MG63 (cell line): ENCODE measurements at places on chromosomes 6 and 20.

GRCh38 chr6:149984773-149985172 is 21.0 kb downstream of the ULBP1 start:
- DNase-seq: no peak

DNA sequence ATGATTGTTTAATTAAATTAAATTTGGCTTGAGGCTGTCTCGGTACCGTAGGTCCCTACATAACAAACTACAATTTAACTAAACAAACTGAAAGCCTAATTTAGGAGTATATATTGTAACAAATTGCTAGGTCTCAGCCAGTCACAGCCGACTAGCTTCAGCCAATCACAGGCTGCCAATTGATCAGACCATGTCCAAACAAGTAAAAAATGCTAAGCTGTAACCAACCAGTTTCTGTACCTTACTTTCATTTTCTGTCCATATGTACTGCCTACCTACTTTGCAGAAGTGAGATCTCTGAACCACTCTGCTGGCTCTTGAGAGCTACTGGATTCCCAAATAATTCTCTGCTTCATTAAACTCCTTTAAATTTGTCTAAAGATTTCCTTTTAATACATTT is 648.0 kb upstream of the GJE1 start:
- DNase-seq: peak; percentile 68

- DNase-seq: peak; percentile 28
Measured at GRCh38 chr6:165889636-165890403, 226.8 kb upstream of the PDE10A start.

DNA sequence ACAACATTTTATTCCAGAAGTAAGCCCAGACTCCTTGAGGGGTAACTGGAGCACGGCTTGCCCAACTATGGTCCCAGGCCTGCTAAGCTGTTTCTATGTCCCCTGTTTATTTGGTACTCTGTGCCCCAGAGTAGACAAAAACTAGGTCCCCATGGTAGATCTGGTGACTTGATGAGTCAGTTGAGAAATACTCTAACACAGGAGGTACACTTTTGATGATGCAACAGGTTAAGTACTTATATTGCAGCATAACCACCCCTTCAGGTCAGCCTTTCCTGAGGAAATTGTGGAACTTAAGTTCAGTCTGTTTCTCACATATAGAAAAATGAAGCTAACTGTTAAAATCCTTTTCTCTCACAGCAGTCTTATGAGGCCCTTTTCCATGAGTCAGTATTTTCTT is 19.6 kb downstream of the TTPAL start:
- no peak for DNase-seq

GRCh38 chr6:17503051-17503450 is 97.1 kb upstream of the FAM8A1 start:
- no peak for DNase-seq

DNA sequence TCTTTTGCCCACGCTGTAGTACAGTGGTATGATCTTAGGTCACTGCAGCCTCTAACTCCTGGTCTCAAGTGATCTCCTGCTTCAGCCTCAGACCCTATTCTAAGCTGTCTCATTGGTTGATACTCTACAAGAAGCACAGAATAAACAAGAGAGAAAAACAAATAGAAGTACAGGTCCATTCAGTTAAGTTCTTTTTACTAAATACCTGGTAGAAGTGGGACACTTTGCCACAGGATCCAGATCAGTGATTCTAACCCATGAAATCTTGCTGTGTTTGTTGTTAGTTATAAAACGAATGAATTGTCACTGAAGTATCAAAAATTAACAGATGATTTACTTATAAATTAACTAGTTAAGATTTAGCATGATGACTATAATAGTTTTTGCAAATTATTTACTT is 76.7 kb downstream of the SCAND1 start:
- DNase-seq: no peak

- DNase-seq: no peak
Measured at GRCh38 chr6:9620263-9620662, 794.6 kb downstream of the TFAP2A start.

DNA sequence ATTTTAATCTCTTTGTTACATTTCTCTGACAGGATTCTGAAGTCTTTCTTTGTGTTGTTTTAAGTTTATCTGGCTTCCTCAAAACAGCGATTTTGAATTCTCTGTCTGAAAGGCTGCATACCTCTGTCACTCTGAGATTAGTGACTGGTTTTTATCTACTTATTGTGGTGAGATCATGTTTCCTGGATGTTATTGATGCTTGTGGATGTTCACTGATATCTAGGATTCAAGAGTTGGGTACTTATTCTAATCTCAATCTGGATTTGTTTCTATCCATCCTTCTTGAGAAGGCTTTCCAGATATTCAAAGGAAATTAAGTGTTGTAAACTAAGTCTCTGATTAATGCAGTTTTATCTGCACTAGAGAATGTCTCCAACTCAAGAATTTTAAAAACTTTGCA is 1076.1 kb upstream of the ADGRB3 start:
- DNase-seq: no peak

DNA sequence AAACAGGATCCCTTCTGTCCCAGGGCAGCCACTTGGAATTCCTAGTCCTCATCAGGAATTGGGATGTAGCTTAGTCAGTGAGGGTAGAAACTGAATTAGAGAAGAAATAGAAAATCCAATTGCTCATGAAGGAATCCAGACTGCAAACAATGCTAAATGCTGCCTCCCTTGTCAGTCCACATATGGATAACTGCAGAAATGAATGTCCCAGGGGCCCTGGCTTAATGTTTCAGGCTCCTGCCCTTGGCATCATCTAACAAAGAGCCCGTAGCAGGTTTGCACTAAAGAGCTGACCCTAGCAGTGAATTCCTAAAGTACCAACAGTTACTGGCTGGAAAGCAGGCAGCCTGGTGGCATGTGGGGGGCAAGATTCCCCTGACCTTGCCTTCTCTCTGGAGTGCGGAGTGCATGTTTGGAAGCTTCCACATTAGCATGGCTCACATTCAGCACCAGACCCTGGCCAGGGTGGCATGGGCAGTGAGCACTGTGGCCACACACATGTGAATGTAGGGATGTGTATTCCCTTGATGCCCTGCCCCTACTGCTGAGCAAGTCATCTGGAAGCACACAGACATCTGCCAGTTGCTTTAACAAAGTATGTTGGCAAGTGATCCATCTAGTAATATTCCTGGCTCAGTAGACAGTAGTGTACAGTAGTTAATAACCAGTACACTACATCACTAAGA is 394.5 kb downstream of the CDC5L start:
- no peak for DNase-seq

DNA sequence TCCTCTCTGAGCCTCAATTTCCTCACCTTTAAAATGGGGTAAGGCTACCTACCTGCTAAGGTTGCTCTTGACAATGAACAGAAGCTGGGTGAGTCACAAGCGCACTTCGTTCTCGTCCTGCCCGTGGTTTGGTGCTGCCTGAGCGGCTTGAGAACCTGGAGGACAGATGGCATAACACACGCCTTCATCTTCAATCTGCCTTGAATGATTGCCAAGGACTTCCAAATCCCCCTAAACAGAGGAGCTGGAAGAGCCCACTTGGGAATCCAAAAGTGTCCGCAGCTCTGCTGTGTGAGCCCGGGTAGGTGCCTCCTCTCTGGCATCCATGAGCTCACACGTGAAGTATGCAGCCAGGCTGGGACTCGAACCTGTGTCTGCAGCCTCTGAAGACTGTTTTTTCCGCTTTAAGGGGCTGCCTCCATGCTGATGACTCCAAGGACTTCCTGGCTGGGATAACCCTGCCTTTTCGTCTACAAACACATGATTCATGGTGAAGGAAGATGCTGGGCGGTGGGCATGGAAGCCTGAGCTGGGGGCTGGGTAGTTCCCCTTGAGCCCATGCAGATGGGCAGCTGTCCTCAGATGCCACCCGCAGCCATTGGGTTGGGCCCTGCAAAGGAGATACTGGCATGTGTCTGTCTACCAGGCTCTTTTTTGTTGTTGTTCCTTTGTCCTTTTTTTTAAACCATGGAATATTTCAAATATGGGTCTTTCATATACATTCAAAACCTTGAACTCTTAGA is 25.3 kb upstream of the CSNK2A1 start:
- no peak for DNase-seq

DNA sequence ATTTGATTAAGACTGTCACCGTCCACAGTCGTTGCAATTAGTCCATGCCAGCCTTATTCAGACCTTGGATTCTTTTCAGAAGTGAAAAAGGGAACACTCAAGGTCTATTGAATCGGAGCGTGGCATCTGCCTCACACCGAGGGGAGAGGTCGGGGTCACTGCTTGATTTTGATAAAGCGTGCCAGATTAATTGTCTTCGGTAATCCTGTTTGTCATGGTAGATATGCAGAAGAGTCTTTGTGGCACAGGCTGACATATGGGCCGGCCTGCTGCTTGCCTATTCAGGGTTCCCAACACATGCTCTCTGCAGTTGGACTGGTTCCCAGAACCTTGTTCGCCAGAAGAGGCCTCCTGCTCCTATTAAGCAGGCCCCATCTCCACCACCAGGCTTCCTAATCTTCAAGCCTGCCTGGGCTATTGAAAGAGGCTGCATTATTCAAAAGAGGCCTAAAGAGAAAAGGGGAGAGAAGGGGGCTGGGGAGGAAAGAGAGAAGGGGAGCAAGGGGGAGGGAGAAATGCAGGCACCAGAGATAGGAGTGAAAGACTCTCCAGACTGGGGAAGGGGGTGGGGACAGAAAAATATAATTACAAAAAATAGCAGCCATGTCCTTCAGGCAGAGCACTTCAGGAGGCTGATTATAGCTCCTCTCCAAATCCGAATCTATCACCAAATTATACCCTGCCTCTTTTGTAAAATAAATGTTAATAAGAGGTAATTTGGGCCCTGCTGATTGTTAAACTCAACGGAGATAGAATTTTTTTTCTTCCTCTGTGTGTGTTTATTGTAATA is 611.3 kb downstream of the HDGFL1 start:
- DNase-seq: peak; percentile 47

- no peak for DNase-seq
Measured at GRCh38 chr6:4169028-4169789, 33.8 kb upstream of the ECI2 start.

DNA sequence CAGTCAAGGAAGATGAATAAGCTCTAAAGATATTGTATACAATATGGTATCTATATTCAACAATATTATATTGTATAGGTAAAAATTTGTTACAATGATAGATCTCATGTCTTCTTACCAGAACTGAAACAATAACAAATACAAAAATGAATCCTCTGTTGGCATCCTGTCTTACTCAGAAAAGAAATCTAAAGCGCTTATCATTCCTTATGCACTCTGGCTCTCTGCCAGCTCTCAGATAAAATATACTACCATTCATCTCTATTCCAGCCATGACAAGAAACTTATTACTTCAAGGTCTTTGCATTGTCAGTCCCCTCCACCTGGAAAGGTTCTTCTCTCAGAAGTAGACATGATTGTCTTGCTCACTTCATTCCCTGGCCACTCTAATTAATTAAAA is 138.6 kb downstream of the THEMIS start:
- no peak for DNase-seq

DNA sequence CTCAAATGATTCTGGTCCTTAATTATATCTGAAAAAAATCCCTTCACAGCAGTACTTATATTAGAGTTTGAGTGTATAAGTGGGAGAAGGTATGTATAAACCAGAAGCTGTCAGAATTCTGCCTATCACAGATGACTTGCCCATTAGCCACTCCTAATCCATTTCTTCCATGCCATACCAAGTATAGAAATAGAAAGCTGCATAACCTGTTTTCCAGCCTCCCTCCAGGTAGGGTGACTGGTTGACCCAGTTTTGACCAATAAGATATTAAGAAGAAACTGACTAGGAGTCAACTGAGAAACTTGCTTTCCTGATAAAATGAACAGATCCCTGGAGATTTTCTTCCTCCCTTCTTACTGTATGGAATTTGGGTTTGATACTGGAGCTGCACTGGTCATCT is 112.2 kb upstream of the GRIK2 start:
- no peak for DNase-seq

GRCh38 chr6:137903274-137903932 is 36.3 kb downstream of the TNFAIP3 start:
- no peak for DNase-seq

DNA sequence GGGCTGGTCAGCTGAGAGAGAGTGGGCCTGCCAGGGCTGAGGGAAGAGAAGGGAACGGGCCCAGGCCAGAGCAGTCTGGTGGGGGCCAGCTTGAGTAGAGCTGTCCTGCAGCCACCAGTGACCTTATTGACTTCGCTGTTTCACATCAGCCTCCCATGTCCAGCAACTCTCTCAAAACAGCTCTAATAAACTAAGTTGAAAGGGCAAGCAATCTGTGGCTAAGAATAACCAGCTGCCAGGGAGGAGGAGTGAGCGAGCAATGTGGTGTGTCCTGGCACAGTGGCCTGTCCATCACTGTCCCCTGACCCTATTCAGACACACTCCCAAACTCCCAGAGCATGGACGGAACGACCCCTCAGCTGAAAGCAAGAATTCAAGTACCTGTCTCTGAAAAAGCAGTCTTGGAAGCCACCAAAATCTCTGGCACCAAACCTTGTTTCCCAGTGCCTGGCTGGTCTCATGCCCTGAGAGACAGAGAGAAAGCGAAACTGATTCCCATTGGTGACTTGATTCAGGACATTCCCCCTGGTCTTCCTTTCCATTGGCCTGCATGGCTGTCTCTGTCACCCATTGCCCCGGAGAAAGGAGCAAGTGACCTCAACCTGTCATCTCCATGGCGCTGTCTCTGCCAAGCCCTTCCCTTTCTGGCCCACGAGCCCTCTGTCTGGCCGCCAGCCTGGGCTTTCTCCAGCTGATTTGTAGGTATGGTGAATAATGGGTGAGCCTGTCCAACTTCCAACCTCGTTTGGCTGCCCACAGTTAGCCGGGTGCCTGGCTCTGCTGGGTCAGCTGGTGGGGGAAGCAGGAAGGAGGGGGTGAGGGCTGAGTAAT is at the start of gene DDO:
TSS of gene DDO (minus strand) at position 490 of the 831 bp plus-strand sequence. CDS start 2,113 bp downstream, outside the sequence.
- DNase-seq: peak; percentile 87

DNA sequence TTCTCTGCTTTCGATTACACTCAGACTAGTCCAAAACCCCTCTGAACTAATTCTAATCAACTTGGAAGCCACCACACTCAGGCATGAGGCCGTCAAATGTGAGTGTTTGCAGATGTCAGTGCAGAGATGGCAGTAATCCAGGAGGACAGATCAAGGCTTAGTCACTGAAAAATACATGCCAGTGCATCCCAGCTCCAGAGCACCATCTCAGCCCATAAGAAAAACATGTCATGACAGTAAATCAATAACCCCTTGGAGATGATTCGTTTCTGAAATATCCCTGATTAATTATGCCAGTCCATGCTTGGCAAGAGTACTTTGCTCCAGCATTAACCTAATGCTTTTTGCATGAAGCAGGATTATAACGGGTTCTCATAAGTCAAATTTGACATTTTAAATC is 179.5 kb downstream of the ADAT2 start:
- DNase-seq: peak; percentile 68

- DNase-seq: no peak
Measured at GRCh38 chr6:32129297-32130088, 595 bp downstream of the FKBPL start.

DNA sequence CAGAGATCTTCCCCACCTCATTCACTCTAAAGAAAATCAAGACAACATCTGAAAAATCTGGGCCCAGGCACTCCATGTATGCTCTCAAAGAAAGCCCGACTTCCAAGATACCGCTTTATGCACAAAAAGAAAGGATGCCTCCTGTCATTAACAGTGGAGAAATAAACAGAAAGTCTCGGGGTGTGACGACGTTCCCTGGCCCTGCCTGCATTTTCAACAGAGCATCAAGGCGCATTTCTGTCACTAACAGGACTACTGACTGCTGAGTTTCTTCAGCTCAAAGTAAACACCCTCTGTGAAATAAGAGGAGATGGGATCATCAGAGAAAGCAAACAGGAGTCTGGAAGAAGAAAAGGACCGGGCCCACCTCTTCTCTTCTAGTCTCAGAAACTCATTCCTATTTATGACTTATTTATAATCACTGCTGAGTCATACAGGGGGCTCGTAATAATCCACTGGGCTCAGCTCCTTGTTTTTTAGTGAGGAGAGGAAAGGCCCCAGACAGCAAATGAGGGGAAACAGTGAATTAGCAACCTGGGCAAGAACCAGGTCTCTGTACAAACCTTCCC is 99.7 kb downstream of the ZMYND8 start:
- peak; percentile 23 for DNase-seq
